Nucleus accumbens (tissue), 56 donors: ENCODE measurements at places on chromosomes 2 and 18.
A peak's percentile ranks its signal among the peaks of the same experiment; 100 is the strongest.

DNA sequence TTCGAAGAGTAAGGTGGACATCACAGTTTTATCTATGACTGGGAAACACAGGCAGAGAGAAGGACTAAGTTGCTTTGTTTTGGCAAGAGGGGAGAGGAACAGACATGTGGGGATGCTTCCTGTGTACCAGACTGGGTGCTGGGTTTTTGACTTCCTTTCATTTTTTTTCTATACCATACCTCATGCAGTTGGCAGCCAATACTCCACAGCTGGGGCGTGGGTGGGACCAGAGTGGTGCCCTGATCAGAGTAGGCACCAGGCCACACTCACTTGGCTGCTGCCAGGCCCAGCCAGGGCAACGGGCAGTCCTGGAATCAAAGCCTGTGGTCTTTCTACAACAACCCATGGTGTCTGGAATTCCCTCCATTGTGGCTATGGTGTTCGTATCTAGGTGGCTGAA lies 45.2 kb downstream of the SH3RF3 start:
- DNase-seq: no peak

DNA sequence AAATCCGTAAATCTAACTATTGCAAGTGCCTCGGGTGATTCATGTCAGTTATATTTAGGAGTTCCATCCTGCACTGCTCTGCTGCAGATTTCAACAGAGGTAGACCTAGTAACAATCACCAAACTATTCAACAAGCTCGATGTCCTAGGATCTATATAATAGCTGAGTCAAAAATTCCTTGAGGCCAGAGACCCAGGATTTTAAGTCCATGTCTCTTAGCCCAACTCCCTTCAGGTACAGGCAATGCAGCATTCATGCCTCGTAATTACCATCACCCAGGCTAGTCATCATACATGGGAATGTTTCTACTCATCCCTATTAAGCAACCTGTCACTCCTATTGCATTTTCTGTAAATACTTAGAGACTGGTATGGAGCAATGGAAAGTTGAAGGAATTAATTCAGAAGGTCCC lies 729 bp downstream of the TM4SF20 start:
- DNase-seq: no peak

DNA sequence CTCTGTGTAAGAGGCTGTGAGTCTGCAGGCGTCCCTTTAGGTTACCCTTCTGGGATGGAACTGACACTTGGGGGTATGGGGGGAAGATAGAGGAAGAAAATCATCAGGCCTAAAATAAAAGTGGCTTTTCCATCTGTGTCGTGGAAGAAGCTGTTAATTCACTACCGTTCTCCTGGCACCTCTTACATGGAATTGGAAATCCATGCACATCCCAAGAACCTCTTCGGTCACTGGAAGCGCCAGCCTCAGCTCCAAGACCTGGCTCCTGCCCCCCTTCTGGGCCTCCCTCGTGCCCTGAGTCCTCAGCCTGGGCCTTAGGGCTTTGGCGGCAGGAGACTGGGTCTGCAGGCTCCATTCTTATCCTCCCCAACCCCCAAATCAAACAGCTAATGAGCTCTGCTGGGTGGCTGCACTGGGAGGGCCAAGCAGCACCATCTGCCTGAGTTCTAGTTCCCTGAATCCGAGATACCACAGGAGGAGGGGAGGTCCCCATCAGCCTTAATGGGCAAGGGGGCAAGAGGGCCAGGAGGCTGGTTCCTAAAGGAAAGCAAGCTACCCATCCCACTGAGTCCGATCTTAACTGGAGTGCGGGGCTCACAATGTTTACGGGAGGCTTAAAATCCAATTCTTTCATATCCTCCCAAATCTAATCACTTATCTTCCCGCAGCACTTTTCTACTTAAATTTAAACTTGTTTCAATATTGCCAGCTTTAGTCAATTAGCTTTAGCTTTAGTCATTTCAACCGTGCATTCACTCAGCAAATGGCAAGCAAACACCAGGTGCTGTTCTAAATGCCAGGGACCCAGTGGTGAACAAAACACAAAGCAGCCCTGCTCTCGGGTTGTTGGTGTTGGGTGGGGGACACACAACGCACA lies 52.8 kb downstream of the FAM178B start:
- DNase-seq: no peak

DNA sequence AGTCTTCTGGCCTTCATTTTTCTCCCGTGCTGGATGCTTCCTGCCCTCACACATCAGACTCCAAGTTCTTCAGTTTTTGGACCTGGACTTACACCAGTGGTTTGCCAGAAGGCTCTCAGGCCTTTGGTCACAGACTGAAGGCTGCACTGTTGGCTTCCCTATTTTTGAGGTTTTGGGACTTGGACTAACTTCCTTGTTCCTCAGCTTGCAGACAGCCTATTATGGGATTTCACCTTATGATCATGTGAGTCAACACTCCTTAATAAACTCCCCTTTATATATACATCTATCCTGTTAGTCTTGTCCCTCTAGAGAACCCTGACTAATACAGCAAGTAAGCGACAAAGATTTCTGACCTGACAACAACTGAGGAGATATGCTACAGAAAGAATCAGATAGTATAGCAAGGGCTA lies 7.2 kb downstream of the CDC42EP3 start:
- no peak for DNase-seq

GRCh38 chr2:227103583-227103982 lies 60.4 kb downstream of the COL4A4 start:
- no peak for DNase-seq

GRCh38 chr18:24103320-24104021 lies 35.4 kb upstream of the CABYR start:
- DNase-seq: no peak

GRCh38 chr2:61775956-61776570 lies 77.8 kb downstream of the FAM161A start:
- no peak for DNase-seq

- DNase-seq: no peak
Measured at GRCh38 chr2:169976335-169976851, 149.1 kb downstream of the UBR3 start.

GRCh38 chr2:225894236-225894980 lies 494.9 kb downstream of the NYAP2 start:
- DNase-seq: no peak

- DNase-seq: no peak
Measured at GRCh38 chr18:7367336-7367735, 136.4 kb downstream of the LRRC30 start.

- no peak for DNase-seq
Measured at GRCh38 chr2:62267696-62268095, 71.8 kb downstream of the B3GNT2 start.

GRCh38 chr18:46418663-46419260 lies 238.3 kb downstream of the LOXHD1 start:
- DNase-seq: no peak

GRCh38 chr2:25483607-25484266 lies 142.0 kb upstream of the DNMT3A start:
- DNase-seq: no peak

- DNase-seq: no peak
Measured at GRCh38 chr2:28977176-28977875, 3.8 kb upstream of the TOGARAM2 start.

DNA sequence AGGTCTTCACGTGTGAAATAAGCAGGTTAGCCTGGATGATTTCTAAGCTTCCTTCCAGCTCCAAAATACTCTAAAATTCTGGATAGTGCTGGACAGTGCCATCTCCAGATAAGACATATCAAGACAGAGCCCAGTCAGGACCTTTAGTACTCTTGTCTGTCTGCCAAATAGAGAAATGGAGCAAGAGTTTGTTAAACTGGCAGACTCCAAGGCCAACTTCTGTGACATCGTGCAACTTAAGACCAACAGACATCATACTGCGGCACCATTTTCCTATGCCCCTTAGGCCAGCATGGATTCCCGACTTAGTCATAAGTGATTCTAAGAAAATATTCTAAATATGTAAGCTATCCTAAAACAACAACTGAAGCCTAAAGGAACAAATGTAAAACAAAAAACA lies 118.6 kb downstream of the RBMS1 start:
- DNase-seq: no peak

DNA sequence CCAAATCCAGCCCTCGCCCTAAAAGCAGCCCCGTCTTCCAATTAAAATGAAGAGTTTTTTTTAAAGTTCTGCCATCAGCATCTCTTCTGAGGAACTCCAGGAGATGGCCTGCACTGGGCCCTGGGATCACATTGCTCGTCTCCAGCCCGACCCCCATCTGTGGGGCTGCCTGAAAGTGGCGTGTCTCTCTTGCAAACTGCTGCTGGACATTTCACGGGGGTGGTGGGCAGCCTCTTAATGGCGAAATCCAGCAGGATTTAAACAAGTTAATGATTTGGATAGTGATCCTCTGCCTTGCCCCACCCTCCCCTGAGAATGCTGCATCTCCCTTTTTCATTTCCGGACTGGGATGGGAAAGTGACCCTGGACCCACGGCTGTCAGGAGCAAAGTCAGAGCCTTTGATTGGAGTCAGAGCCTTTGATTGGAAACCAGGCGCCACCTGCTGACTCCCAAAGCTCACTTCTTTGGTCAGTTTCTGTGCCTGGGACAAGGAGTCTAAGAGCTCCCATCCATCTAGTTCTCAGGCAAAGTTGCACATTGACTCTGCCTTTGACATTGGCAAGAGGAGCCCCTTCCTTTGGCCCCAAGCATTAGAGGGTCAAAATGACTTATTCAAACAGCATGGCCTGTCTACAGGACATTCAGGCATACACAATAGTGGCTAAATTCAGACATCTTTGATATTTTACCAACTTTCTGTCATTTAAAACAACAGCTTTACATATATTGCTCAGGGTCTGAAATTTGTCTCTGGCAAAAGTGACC lies 155.2 kb downstream of the SH3BP4 start:
- DNase-seq: no peak

DNA sequence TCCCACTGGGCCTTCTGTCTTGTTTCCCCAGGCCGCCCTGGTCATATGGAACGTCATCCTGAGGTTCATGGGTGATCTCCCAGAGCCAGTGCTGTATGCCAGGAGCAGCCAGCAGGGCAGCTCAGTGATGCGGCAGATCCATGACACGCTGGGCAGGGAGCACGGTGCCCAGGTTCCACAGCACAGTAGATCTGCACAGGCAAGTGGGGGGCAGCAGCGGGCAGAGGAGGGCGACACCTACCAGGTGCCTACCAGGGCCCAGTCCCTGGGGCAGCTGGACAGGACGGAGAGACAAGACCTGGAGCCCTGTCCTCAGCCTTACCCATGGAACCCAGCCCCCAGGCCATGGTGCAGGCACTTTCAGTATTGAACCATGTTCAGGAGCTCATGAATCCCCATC lies 36.1 kb upstream of the GPR17 start:
- no peak for DNase-seq

DNA sequence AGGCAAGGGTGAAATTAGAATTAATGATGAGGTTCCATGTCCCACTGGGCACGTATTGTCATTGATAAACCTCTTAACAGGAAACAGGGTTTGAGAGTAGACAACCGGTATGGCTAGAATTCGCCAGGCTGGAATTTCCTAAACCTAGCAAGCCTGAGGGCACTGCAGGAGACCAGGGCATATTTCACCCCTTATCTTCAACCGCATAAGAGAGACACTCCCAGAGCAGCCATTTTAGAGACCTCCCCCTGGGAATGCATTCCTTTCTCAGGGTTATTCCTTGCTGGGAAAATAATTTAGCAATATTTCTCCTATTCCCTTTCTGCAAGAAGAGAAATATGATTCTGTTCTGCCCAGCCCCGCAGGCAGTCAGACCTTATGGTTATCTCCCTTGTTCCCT lies 334.6 kb upstream of the LYPD1 start:
- DNase-seq: no peak

DNA sequence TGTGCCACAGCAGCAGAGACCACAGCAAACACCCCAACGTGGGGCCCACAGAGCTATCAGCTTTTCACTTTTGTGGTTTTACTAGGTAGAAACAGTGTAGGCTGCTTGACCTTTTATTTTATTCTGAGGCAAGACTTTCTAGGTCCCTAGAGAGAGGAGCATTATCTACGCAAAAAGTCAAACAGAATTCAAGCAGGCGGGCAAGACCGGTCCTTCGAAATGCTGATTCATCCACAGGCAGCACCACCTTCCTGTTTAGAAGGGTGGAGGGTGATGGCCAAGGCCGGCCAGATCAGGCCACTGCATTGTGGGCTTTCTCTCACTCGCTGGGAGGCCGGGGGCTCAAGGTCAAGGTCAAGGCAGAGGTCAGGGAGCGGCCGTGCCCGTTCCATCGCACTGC lies 573.0 kb downstream of the GALR1 start:
- no peak for DNase-seq

GRCh38 chr18:2969695-2970094 lies 43.2 kb downstream of the LPIN2 start:
- no peak for DNase-seq

DNA sequence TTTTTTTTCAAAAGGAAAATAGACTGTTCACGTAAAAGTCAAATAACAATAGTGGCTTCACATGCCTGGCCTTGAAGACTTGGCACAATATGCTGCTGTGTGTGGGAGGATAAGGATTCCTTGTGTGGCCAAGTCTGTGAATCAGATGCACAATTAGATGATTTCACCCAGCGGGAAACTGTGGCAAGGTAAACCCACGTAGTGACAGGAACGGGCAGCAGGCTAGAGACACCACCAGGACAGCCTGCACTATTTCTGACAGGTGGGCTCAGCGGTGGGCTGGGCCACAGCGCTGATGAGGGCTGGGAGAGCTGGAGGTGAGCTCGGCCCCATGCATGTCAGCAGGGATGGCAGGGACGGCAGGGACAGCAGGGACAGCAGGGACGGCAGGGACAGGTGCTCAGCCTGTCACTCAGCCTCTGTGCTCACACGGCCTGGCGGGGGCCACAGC lies 21.6 kb downstream of the SNORC start:
- no peak for DNase-seq

GRCh38 chr2:102098756-102099155 lies 43.8 kb upstream of the IL1R1 start:
- DNase-seq: no peak

DNA sequence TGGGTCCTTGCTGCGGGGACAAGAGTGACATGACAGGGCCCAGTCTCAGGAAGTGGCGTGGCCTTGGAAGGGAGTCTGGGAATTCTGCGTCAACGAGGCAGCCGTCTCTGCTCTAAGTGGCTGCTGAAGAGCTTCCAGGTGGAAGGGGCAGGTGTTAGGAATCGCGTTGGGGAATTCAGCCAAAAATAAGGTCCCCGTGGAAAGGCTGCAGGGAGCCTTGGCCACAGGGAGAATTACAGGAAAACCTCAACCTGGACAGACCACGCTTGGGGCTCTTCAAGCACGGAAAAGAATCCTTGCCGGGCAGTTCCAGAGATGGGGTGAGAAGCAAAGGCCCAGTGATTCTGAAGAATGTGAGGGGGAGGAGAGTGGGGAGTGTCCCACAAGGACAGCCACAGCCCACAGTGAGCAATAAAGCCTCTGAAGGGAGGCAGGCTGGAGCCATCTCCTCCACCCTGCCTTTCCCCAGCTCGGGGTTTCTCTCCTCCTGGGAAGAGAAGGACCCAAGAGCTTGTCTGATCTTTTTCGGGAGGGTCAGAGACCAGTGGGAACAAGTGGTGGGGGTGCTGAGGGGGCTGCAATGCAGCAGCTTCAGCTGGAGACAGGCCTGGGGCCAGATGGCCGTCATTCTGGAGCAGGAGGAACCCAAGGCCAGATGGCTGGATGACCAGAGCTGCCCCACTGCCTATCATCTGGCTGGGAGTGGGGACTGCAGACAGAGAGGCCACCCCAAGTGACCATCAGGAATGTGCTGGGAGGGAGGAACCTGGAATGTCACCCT lies 106.4 kb upstream of the SMAD2 start:
- DNase-seq: no peak

- peak; percentile 62 for DNase-seq
Measured at GRCh38 chr2:103959174-103960128, 894.5 kb upstream of the POU3F3 start.

GRCh38 chr2:182181381-182181780 lies 195.7 kb downstream of the PPP1R1C start:
- no peak for DNase-seq

GRCh38 chr2:96501886-96502810 lies 3.0 kb downstream of the NEURL3 start:
- no peak for DNase-seq
